ENCODE measurements at places on chromosomes 7 and 10.

GRCh38 chr10:71708897-71709882, 10.4 kb downstream of the C10orf105 start:
- DNase-seq = no peak

GRCh38 chr7:95427166-95427565, 7.7 kb downstream of the PON2 start:
- no peak for DNase-seq

GRCh38 chr7:47069385-47070076, 512.4 kb downstream of the TNS3 start:
- DNase-seq = no peak

DNA sequence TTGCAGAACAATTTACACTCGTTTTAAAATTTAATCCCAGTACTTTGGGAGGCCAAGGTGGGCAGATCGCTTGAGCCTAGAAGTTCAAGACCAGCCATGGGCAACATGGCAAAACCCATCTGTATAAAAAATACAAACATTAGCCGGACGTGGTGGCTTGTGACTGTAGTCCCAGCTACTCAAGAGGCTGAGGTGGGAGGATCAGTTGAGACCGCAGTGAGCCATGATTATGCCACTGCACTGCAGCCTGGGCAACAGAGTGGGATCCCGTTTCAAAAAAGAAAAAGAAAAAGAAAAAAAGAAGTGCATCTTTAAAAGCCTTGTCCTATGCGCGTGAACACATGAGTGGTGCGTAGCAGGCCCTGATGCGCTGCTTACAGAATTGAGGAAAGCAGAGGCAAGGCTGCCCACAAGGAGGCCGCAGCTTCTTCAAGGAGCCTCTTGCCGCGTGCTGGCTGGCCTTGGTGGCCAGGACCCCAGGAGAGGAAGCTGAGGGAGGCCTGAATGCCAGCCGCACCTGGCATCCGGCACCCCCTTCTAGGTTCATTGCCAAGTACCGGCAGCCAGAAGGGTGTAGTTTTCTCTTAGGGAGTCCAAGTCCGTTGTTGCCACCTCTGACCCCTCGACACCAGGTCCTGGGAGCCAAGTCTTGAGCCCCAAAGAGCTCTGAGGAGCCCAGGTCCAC, 124.5 kb downstream of the UBE2H start:
- no peak for DNase-seq

DNA sequence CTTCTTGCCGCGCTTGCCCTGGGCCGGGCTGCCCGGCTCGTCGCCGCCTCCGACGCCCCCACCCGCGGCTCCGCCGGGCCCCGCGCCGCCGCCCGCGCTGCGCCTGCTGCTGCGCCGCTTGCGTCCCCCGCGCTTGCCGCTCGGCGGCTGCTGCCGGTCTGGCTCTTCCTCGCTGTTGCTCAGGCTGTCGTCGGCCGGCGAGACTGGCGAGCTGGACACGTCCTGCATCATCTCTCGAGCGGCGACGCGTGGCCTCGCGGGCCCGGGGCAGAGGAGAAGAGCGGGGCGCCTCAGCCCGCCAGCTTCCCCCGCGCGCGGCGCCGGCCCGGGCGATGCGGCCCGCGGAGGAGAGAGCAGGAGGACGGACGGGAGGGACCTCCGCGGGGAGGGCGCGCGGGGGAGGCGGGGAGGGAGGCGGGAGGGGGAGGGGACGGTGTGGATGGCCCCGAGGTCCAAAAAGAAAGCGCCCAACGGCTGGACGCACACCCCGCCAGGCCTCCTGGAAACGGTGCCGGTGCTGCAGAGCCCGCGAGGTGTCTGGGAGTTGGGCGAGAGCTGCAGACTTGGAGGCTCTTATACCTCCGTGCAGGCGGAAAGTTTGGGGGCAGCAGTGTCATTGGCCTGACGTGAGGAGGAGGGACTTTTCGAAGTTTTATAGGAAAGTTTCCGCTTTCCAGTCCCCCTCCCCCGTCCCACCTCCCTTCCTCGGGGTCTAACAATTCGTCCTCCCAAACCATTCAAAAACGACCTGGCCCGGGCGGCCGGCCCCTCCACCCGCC, at the start of gene TWIST1:
Gene TWIST1, minus strand, starts transcription at position 546 of the 779 bp plus-strand sequence. Its CDS starts 315 bp downstream, at position 231.
- DNase-seq = no peak

- DNase-seq = no peak
Measured at GRCh38 chr7:18706670-18707069, 211.1 kb downstream of the HDAC9 start.

- no peak for DNase-seq
Measured at GRCh38 chr10:47231414-47231813, 68.6 kb upstream of the GDF10 start.

- no peak for DNase-seq
Measured at GRCh38 chr7:140640060-140640637, 464 bp downstream of the DENND2A start.

GRCh38 chr10:89294721-89295239, 7.1 kb upstream of the IFIT2 start:
- DNase-seq = no peak

- DNase-seq = no peak
Measured at GRCh38 chr7:10696064-10696463, 277.6 kb upstream of the PHF14 start.

GRCh38 chr10:31765541-31765940, 163.1 kb downstream of the ARHGAP12 start:
- DNase-seq = no peak

DNA sequence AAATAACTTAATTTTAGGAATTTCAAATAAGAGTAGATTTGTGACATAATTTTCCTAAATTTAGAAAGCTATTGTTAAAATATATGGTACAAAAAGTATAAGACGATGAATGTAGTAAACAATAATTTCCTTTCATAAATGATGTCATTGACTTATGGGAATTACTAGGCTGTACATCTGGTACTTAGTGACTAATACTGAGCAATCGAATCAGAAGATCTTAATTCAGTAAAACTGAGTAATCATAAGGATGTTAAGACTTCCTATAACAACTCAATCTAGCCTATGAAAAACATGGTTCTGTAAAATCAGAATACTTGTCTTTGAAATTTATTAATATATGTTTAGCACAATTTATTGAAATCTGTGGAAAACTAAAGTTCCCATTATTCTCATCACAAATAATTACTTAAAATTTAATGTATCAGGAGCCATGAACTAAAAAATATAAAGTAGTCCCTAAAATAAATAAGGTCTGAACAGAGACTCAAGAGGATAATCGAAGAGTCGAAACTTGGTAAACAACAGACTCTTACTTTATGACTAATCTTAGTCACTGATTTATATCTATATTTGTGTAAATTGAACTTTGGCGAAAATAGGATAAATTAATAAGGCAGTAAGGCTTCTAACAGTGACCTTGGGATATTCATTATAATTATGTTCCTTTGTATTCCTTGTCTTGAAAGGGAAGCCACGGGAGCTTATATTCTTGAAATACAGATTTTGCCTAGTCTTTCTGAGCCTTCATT, 142.1 kb downstream of the HGF start:
- no peak for DNase-seq

DNA sequence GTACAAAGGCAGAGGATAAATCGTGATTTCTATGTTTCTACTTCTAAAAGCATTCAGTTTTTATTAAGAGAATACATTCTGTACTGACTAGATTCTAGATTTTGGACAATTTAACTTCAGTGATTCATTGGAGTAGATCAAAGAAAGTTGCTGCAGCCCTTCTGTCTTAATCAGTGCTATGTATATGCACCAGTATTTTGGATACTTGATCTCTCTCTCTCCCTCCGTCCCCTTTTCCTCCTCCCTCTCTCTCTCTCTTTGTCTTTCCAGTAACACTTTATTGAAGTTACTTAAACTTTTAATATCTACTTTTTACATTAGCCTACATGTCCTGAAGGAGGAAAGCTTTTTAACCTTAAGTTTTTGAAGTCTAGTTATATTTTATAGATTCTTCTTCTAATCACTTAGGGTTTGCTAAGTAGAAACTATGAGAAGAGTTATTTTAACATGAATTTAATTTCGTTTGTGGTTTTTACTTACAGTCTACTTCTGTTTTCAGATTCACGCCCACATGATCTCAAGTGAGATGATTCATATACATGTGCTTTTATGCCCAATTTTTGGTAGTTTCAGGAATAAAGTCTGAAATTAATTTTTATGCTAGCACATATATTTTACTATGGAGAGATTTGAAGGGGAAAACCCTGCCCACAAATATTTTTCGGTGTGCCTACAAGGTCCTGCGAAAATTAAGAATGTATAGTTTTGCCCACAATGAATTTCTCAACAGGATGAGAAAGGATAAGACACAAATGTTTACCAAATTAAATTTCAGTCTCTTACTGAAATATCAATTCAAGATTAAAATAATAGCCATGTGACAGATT, 9.1 kb downstream of the MDFIC start:
- DNase-seq = no peak

GRCh38 chr7:29607889-29608288, 44.3 kb downstream of the PRR15 start:
- no peak for DNase-seq
